WTC11 (cell line): ENCODE measurements at places on chromosomes 4 and X. TPM values are rescaled to one million over a fixed set of nuclear protein-coding genes. Genes with fewer than 3 reads are reported as not detected.

The FGF13 gene
- total RNA-seq: 32.1 to 32.7 TPM (median 32.2 TPM) in 3 replicates

DNA sequence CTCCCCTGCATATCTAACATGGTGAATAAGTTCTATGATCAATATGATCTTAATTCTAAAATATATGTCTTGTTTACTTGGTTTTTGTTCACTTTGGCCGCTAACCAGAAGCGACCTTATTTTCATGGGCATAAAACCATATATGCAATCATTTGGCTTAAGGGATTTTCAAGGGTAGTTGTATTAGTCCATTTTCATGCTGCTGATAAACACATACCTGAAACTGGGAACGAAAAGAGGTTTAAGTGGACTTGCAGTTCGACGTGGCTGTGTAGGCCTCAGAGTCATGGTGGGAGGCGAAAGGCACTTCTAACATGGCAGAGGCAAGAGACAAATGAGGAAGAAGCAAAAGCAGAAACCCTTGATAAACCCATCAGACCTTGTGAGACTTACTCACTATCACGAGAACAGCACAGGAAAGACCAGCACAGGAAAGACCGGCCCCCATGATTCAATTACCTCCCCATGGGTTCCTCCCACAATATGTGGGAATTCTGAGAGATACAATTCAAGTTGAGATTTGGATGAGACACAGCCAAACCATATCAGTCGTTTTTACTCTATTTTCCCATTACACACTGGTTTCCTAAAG lies 114.3 kb upstream of the CPEB2 start:
- H3K36me3 ChIP-seq: no peaks in the 10 kb centered on the region
- no peak overlapping the region for H3K27ac ChIP-seq
- no peak for DNase-seq
- H3K4me3 ChIP-seq: no peak overlapping the region

The CCDC158 gene
- total RNA-seq: 0.05 to 0.15 TPM (median 0.07 TPM) in 3 replicates

The DRD5 gene
- 0.07 TPM in 2 of 3 replicates, not detected in the other for total RNA-seq

DNA sequence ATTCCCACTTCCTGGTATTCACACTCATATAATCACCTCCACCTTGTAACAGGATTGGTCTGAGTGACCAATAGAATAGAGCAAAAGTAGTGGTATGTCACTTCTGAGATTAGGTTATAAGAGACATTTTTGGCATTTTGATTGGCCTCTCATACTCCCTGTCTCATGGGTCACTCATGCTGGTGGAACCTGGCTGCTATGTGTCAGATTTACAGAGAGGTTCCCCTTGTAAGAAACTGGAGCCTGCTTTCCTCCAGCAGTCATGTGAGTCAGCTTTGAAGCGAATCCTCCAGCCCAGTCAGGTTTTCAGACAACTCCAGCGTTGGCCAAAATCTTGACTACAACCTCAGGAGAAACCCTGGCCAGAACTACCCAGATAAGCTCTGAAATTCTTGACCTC lies 2.6 kb upstream of the OTUD4 start:
- H3K27ac ChIP-seq: no peak overlapping the region
- peaks cover 10% of the 10 kb centered on the region for H3K4me1 ChIP-seq
- peaks cover 3% of the 10 kb centered on the region for H3K27me3 ChIP-seq
- H3K36me3 ChIP-seq: no peaks in the 10 kb centered on the region

The TIGD4 gene
- total RNA-seq: 1.9 to 2.5 TPM (median 2.0 TPM) in 3 replicates

DNA sequence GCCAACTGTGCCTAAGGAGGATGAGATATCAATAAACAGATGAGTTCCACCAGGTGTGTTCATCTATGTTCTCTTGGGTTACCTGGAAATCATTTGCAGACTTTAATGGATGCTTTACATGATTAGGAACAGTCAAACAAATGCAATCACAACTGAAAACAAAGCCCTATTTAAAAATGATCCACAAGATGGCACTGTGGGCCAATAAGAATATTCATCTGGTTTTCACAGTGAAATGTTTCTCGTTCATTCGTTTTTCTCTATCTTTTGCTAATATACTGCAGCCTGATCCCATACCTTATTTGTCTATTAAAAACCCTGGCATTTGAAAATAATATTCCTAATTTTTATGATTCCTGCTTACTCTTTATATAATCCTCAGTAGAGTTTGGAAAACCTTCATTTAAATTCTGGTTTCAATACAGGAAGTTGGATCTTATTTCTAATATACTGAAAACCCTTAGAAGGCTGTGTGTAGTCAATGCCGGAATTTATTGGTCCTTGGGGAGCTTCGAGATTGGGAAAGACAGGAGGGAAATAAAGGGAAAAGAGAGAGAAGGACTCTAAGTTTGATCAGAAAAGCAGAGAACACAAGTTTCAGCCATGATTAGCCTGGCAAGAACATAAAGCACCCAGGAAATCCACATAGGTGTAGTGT lies 63.8 kb upstream of the TAPT1 start:
- no peak overlapping the region for H3K4me3 ChIP-seq
- no peak overlapping the region for H3K27ac ChIP-seq
- no peak for DNase-seq
- peaks cover 3% of the 10 kb centered on the region for H3K36me3 ChIP-seq
- H3K27me3 ChIP-seq: peaks cover under 1% of the 10 kb centered on the region; the same call in 1 of the 2 replicates
- peaks cover 20% of the 10 kb centered on the region for H3K4me1 ChIP-seq

The TEC gene
- total RNA-seq: 8.8 to 10.5 TPM (median 9.2 TPM) in 3 replicates

The CXCL3 gene
- 3.5 to 7.7 TPM (median 7.0 TPM) in 3 replicates for total RNA-seq

DNA sequence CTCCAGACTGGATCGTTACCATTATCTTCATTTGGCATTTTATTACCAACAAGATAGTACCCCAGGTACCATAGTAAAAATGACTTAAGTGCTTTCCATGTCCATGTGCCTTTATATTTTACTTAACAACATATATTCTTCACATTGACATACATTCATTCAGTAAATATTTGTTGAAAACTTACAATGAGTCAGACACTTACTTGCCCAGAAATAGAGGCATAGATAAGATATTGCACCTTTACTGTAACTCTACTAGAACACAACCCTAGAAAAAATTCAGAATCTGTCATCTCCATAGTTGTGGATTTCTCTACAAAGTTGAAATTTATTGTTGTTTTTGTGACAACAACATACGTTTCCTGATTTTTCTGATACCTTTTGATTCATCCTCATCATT lies 640.6 kb downstream of the RPA4 start:
- H3K27ac ChIP-seq: no peak overlapping the region
- no peak for DNase-seq
- no peak overlapping the region for H3K4me3 ChIP-seq
- peaks cover 15% of the 10 kb centered on the region for H3K36me3 ChIP-seq
- no peaks in the 10 kb centered on the region; the same call in 1 of the 2 replicates for H3K27me3 ChIP-seq
- peaks cover 12% of the 10 kb centered on the region for H3K4me1 ChIP-seq

DNA sequence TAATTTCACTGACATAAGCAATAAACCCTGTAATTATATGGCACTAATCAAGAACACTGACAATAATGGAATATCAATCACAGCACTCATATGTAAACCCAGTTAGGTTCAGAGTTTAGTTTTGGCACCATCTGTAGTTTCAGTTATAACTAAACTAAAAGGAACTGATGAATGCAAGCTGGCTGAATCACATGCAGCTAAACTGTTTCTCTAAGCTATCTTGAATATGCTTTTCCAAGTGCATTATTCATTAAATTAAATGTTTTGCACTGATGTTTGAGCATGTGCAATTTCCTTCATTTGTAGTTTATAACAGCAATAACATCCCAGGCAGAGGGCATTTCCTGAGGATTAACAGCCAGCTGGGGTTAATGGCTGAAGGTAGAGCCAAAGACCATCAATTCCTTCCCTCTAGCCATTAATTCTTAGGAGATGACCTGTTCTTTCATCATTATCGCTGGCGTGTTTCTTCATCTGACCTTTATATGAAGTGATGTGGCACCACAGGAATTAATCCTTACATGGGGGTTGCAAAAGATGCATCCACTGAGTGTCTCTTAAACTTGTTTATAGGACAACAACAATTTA lies 562.8 kb upstream of the IGFBP7 start:
- H3K4me1 ChIP-seq: peaks cover 4% of the 10 kb centered on the region
- H3K27me3 ChIP-seq: no peaks in the 10 kb centered on the region
- H3K4me3 ChIP-seq: no peak overlapping the region
- DNase-seq: no peak
- H3K27ac ChIP-seq: no peak overlapping the region

DNA sequence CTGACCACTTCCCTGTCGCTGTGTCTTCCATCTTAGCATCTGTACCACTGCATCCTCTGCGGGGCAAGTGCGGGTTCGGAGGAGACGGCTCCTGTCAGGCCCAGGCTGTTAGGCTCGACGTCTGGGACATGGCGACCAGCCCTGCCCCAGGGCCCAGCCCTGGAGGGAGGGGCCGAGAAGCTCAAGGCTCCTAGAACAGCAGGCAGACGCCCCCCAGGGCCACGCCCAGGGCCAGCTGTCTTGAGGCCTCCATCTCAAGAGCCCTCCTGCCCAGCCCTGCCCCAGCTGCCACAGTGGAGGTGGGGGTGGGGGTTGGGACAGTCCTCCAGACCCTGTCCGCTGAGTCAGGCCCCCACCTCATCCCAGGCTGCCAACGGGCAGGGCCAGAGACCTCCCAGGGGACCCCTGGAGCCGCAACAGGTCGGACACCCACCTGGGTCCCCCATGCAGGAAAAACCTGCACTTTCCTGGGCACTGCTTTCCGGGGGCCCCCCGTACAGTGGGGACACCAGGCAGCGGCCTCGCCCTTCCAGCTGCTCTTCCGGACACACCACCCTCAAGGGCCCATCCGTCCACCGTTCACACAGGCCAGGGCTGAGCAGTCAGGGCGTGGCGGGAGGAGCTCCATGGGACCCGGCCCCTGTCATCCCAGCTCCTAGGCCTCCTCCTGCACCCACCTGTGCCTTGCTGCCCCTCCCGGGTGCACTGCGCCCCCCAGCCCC lies 83.1 kb downstream of the FAM53A start:
- no peak overlapping the region for H3K4me3 ChIP-seq
- DNase-seq: no peak
- H3K4me1 ChIP-seq: peaks cover 4% of the 10 kb centered on the region; the same call in 1 of the 2 replicates
- no peaks in the 10 kb centered on the region for H3K36me3 ChIP-seq
- H3K27me3 ChIP-seq: no peaks in the 10 kb centered on the region

The SOD3 gene
- total RNA-seq: 4.1 to 8.2 TPM (median 8.0 TPM) in 3 replicates

The ZFP92 gene
- 0.23 to 0.31 TPM (median 0.27 TPM) in 3 replicates for total RNA-seq

The ALAS2 gene
- total RNA-seq: 0.30 to 0.35 TPM in 2 of 3 replicates, not detected in the other

DNA sequence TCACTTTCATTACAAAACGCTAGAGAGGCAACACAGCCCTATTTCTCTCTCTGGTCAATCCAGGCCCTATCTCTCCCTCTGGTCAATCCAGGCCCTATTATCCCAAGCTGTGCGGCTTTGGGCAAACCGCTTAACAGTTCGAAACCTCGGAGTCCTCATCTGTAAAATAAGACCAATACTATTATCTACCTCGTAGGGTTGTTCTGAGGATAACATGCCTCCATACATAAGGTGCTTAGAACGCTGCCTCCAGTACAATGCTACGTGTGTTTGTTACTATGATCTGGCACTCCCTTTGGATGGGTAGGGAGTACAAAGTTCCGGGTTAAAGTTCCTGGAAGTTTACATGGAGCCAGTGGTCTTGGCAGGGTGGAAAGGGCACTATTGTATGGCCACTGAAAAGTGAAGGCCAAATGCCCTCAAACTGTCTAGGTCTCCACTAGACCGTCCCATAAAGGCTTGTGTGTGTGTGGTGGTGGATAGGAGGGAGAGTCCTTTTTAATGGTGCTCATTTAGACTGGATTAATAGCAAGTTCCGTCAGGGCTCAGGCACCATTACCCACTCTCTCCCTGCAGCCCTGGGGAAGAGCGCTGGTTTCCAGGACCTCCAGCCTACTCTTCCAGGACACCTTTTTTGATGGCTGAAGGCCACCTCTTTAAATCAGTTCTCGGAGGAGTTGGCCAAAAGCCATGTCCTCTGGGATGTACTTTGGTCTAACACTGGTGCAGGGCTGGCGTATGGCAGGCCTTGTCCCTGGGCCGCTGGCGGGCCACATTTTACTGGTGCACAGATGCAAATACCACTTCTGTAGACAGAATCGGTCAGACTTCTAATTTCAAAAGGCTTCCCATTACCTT lies 75.6 kb upstream of the BCOR start:
- DNase-seq: no peak
- peaks cover 8% of the 10 kb centered on the region for H3K27me3 ChIP-seq
- peaks cover 33% of the 10 kb centered on the region for H3K4me1 ChIP-seq
- H3K36me3 ChIP-seq: no peaks in the 10 kb centered on the region

DNA sequence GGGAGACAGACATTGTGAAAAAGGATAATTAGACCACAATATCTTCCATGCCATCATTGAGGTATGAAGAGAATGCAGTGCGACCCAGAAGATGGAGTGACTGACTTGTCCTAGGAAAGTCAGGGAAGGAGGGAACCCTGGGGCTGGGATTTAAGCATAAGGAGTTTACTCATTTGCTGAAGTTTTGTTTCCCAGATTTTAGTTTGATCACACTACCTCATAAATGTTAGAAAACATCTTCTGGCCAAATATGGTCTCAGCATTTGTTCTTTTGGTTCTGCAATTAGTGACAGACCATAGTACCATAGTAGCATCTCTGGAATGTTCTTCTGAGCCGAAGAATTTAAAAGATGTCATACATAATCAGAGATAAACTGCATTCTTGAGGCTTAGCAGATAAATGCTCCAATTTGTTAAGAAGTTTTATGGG lies 96.5 kb upstream of the PGRMC2 start:
- no peak overlapping the region for H3K27ac ChIP-seq
- H3K36me3 ChIP-seq: peaks cover under 1% of the 10 kb centered on the region
- DNase-seq: no peak
- H3K4me3 ChIP-seq: no peak overlapping the region
- H3K4me1 ChIP-seq: peaks cover 23% of the 10 kb centered on the region
- H3K27me3 ChIP-seq: no peaks in the 10 kb centered on the region

The ZNF711 gene
- 12.5 to 14.3 TPM (median 13.4 TPM) in 3 replicates for total RNA-seq

The DGAT2L6 gene
- not detected in 3 replicates for total RNA-seq

DNA sequence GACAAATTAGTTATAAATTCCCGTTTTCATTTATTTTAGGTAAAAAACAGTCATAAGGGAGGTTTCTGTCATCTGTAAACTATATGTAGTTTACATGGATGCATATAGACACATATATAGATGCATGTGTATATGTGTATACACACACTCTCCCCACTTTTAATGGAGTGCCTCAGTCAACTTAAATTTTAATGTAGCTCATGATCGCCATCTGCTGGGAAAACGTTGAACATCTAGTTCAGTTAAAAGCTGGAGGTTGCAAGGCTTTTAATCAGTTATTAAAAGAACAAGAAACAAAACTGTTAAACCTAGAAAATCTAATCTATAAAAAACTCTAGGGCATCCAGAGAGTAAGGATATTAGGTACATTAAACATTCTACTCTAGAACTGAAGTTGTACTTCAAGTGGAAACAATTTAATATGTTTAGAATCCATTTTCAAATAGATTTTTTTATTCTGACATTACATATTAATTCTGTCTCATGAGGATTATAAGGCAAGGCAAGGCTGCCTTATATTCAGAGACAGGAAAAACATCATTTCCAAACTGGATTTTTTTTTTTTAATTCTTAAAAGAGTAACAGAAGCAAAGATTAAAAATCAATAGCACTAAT lies 122.6 kb downstream of the SHISA3 start:
- no peak overlapping the region for H3K4me3 ChIP-seq
- peaks cover 28% of the 10 kb centered on the region for H3K4me1 ChIP-seq
- no peak overlapping the region for H3K27ac ChIP-seq
- H3K27me3 ChIP-seq: peaks cover 14% of the 10 kb centered on the region

DNA sequence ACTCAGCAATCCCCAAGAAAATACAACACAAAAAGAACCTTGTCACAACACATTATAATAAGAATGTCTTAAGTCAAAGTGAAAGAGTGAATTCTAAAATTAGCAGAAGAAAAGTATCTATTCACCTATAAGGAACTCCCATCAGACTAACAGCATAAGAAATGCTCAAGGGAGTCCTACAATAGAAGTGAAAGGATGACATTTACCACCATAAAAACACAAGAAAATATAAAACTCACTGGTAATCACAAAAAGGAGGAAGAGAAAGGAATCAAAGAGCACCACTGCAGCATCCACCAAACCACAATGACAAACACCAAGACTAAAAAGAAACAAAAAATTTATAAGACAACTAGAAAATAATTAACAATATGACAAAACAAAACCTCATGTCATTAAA lies 257.0 kb upstream of the AGTR2 start:
- no peak for DNase-seq
- peak overlapping the region; percentile 35 for H3K4me3 ChIP-seq
- peaks cover 18% of the 10 kb centered on the region for H3K36me3 ChIP-seq
- peak overlapping the region; percentile 17; the same call in 1 of the 2 replicates for H3K27ac ChIP-seq
